Muscle of leg (tissue), 16 donors: ENCODE measurements at places on chromosomes 2 and 18. TPM values are rescaled to one million over a fixed set of nuclear protein-coding genes. Genes with fewer than 3 reads are reported as not detected.

- no peaks in the 10 kb centered on the region for H3K36me3 ChIP-seq
- H3K27ac ChIP-seq = peak overlapping the region; percentile 92
- peaks cover 22% of the 10 kb centered on the region for H3K4me1 ChIP-seq
- no peaks in the 10 kb centered on the region for H3K27me3 ChIP-seq
- H3K4me3 ChIP-seq = no peak overlapping the region
- peak; percentile 92 for DNase-seq
These were observed 64.1 kb upstream of the ADAM23 start for GRCh38 chr2:206379266-206379665.

Gene KCNG2
- 0.82 TPM for polyA plus RNA-seq

- no peak overlapping the region for H3K4me3 ChIP-seq
- no peak overlapping the region for H3K27ac ChIP-seq
- H3K36me3 ChIP-seq = no peaks in the 10 kb centered on the region
These were observed 157.4 kb downstream of the SUCLG1 start for GRCh38 chr2:84301717-84302116.

Gene TNFRSF11A
- 3.5 TPM for polyA plus RNA-seq

DNA sequence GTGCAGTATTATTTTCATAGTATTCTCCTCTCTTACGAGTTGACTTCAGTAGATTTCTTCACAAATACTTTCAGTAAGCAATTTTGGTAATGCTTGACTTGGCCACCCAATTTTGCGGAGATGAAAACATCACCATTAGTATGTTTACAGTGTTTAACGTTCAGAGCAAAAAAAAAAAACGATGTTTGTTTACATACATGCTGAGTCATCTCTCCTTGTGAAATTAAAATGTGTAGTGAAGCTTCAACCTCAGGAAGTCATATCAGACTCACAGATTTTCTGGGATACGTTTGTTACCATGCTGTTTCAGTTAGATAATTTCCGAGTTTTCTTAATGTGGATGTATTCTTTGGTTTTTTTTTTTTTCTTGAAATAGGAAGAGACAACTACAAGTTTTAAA, 100.1 kb downstream of the CTNNA2 start:
- no peak overlapping the region for H3K27ac ChIP-seq
- no peaks in the 10 kb centered on the region for H3K36me3 ChIP-seq
- no peak for DNase-seq
- H3K4me1 ChIP-seq = no peaks in the 10 kb centered on the region

DNA sequence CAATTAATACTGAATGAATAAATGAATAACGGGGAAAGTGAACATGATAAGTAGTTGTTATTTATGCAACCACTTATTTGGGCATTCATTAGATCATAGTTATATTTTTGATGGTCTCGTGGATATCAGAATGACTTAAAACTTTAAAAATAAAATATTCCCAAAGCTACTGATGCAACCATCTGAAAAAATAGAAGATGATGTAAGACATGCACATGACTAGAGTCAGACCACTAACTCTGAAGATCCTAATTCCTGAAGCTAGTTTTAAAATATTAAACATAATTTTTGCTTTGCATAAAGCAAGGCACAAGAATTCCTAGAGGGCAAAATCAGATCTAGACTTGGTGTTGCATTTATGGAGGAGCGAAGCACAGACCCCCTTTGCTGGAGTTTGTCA, 616.1 kb downstream of the IRS1 start:
- no peaks in the 10 kb centered on the region for H3K36me3 ChIP-seq
- H3K4me3 ChIP-seq = no peak overlapping the region
- H3K4me1 ChIP-seq = peaks cover 12% of the 10 kb centered on the region
- no peak for DNase-seq
- H3K27me3 ChIP-seq = no peaks in the 10 kb centered on the region

- DNase-seq = no peak
- H3K27ac ChIP-seq = peak overlapping the region; percentile 37
- no peak overlapping the region for H3K4me3 ChIP-seq
- no peaks in the 10 kb centered on the region for H3K36me3 ChIP-seq
- peaks cover 65% of the 10 kb centered on the region for H3K4me1 ChIP-seq
- no peaks in the 10 kb centered on the region for H3K27me3 ChIP-seq
These were observed 122.2 kb downstream of the TANC1 start for GRCh38 chr2:159090514-159091201.

DNA sequence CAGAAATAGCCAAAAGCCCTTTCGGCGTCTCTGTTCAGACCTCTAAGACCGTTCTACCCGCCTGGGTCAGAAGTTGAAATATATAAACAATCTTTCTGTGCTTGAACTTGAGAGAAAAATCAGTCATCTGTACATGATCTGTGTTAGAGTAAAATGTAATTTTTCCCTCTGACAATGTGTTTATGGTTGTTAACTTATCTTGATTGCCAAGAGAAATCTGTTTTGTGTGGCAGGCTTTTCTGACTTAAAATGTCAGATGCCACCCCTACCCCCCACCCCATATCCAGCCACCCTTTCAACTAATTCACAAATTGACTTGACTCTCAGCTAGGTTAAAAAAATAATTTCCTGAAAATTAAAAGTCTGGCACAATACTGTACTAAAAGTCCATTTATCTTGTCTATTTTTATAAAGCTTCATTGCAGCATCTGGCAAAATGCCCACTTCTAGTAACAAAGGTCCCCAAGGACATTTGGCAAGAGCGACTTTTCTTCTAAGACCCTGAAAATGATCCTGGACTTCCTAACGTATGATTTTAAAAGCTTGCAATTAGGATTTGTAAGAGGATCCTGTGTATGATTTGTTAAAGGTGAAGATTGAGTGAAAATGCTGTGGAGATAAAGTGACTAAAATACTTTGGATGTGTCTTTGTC, 304.2 kb downstream of the EPHA4 start:
- H3K27ac ChIP-seq = no peak overlapping the region
- DNase-seq = peak; percentile 47
- H3K4me1 ChIP-seq = no peaks in the 10 kb centered on the region
- H3K36me3 ChIP-seq = no peaks in the 10 kb centered on the region
- no peak overlapping the region for H3K4me3 ChIP-seq

DNA sequence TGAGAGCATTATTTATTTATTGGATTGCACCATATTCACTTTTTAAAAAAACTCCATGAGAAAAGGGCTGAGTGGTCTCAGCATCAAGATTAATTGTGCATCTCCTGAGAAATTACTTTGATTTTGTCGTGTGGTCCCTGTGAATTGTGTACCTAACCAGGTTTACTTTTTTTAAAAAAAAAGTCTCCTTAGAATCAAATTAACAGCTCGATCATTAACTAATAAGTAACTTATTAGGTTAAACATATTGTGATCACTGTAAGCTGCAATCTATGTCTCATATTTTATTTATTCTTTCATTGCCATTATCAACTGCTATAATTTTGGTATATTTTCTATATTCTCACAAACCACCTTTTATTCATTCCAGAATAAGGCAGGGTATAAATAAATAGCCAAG, 318.2 kb downstream of the ADCYAP1 start:
- no peaks in the 10 kb centered on the region for H3K27me3 ChIP-seq
- H3K4me1 ChIP-seq = no peaks in the 10 kb centered on the region
- H3K4me3 ChIP-seq = no peak overlapping the region
- DNase-seq = no peak
- no peak overlapping the region for H3K27ac ChIP-seq

GRCh38 chr2:173753441-173753840, 211.7 kb downstream of the SP3 start:
- no peaks in the 10 kb centered on the region for H3K27me3 ChIP-seq
- peaks cover 10% of the 10 kb centered on the region for H3K4me1 ChIP-seq
- H3K36me3 ChIP-seq = no peaks in the 10 kb centered on the region
- no peak overlapping the region for H3K4me3 ChIP-seq
- no peak overlapping the region for H3K27ac ChIP-seq

DNA sequence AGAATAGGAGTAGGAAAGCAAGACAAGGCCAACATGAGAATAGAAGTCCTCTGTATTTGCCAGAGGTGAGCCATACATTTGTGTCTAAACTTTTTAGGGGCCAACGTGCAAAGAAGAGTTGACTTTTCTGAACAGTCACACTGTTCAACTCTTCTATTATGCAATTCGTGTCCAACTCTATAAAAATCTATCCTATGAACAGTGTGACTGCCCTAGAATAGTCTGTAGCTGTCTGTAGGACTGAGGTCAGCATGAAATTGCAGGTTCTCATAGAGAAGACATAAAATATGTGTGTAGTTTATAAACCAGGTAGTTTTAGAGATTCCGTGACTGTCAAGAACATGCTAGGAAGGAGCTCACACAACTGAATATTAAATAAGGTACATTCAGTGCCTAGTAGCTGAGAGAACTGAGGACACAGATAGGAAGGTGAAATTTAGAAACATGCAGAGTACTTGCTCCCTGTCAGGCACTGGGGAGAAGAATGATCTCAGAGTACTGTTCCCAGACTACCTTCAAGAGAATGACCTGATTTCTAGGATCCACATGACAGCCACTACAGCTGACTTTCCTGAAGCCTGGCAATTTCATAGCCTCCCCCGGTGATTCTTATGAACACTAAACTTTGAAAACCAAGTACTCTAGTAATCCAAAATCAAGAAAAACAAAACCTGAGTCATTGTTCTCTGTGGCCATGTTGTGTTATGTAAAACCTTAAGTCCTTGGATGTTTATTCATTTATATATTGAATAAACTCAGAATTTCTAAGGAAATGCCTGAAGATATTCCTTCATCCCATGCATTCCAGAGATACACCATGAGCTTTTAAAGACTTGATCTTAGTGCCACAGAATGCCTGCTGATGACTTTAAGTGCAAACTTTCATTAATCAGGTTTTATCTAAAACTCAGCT, 201.5 kb upstream of the BOD1L2 start:
- H3K4me3 ChIP-seq = no peak overlapping the region
- H3K27me3 ChIP-seq = no peaks in the 10 kb centered on the region
- DNase-seq = no peak
- no peaks in the 10 kb centered on the region for H3K36me3 ChIP-seq
- no peak overlapping the region for H3K27ac ChIP-seq
- no peaks in the 10 kb centered on the region for H3K4me1 ChIP-seq

Gene ACVR2A
- polyA plus RNA-seq = 20.5 TPM

Gene PLGLB2
- 2.4 TPM for polyA plus RNA-seq

DNA sequence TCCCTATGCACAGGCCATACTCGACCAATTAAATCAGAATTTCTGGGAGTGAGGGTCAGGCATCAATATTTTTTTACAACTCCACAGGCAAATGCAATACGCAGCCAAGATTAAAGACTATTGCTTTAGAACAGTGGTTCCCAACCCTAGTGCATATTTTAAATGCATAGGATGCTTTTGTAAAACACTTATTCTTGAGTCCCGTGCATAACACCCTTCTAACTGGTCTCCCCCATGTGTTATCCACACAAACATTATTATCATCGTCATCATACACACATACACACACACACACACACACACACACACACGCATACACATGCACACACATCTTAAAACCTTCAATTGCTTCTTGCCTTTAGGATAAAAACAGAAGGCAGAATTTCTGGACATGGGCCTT, 145.0 kb upstream of the PELI1 start:
- no peaks in the 10 kb centered on the region for H3K27me3 ChIP-seq
- peaks cover 26% of the 10 kb centered on the region for H3K4me1 ChIP-seq
- no peaks in the 10 kb centered on the region for H3K36me3 ChIP-seq
